Stimulated activated CD8-positive, alpha-beta memory T cell treated with anti-CD3 and anti-CD28 coated beads, Interleukin-12 subunit alpha, Interleukin-12 subunit beta, amount 100 ng/mL, for 4 hours (primary cell): ENCODE measurements at places on chromosomes 13 and 19.

DNA sequence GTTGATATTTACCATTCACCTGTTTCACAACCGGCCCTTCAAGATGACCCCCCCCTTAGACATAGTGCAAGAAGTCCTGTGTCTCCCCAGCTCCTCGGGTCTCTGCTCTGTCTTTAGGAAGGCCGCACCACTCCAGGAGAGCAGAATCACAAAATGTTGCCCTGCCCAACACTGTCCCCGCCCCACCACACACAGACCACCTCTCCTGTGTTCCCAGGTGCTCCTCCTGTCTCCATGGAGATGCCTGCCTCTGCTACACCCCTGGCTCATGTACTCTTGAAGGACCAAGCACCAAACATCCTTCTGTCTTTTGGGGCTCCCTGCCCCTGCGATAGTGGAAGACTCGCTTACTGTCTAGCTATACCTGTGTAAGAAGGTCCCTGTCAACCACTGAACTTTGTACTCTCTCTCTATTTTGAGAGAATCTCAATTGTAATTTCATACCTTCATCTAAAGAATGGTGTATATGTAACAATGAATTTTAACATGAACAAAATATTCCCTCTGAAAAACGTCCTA lies 9.6 kb upstream of the TNFRSF19 start:
- no peak for DNase-seq

- DNase-seq, result no peak
Measured at GRCh38 chr19:491146-491741, 5.0 kb upstream of the MADCAM1 start.

DNA sequence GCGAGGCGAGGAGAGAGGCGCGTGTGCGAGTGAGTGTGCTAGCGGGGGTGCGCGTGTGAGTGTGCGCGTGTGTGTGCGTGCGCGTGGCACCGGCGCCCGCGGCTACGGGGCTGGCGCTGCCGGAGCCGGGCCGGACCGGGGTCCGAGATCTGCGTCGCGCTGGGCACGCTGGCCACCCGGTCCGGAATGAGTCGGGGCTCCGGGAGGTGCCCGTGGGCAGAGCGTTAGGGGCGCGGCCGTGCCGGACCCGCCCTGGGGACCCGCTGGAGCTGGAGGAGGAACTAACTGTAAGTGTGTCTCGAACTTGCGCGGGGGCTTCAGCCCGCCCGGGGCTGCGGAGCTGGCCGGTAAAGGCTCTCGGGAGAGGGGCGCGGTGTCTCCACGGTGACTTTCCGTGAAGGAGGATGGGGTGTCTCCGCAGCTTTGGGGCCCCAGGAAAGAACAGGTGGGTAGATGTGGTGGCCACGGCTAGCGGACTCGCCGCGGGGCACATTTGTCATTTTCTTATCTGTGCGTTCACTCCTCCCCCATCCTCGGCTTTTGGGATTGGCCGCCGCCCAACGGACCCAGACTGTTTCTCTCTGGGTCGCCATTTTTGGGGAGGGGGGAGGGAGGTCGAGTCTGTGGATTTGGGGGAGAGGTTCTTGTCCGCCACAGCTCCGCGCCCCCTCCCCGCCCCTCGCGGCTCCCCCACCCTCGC lies 10.1 kb upstream of the SOX1 start:
- DNase-seq, result no peak

DNA sequence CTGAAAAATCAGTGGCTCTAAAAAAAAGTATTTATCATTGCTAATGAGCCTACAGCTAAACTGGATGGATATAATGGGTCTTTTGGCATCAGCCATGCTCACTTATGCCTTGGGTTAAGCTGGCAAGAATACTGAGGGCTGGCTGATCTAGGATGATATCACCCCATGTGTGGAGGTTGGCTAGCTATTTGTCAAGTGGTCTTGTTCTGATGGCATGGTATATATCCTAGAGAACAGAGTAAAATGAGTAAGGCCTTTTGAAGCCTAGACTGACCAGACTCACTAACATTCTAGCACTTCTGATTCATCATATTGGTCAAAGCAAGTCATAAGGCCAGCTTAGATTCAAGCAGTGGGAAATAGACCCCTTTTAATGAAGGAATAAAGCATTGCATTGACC lies 383.0 kb downstream of the SLITRK1 start:
- no peak for DNase-seq

- no peak for DNase-seq
Measured at GRCh38 chr19:40144947-40145748, 46.1 kb upstream of the MAP3K10 start.

DNA sequence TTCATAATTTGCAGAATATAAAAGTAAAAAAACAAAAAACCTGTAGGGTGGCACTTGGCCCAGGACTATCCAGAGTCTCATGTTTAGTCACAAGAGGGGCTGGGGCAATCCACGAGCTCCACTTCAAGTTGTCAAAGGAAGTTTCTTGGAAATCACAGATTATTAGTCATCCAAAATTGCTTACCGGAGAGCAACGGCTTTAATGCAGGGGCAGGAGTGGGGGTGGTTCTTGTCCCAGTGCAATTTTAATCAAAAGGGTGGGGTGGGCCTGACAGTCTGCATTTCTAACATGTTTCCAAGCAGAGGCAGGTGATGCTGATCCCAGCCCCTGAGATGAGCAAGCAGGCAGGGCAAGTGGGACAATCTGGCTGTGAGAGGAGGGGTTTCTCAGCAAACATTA lies 233.9 kb downstream of the ABCC4 start:
- no peak for DNase-seq

DNA sequence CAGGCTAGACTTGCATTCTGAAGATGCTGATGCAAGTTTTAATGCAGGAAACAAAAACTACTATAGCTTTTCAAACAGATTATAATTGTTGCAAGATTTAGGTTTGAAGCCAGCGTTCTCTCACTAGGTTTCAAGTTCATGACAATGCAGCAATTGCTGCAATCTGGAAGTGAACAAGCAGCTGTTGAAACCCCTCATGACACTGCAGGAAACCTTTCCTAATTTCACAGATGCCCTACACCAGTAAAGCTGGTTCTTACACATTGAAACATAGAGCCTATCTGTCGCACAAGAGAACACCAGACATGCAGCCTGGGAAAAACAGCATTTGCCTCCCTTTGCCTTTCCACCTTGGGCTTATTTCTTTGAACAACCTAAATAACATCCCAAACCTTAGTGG lies 1737.2 kb upstream of the MIR17HG start:
- DNase-seq, result no peak

DNA sequence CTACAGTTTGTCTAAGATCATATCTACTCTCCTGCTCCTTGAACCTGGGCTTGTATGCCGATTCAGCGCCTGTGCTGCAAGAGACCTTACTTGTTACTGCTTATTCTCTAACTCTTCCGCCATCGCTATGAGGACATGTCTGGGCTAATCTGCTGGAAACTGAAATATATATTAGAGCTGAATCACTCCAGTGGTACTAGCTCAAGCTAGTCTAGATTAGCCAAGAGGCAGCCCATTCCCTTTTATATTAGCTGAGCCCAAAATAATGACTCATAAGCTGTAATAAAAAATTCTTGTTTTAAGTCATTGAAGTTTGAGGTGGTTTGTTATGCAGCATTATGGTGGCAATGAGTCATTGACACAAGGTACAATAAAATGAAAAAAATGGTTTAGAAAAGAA lies 52.8 kb downstream of the SLC6A16 start:
- no peak for DNase-seq

DNA sequence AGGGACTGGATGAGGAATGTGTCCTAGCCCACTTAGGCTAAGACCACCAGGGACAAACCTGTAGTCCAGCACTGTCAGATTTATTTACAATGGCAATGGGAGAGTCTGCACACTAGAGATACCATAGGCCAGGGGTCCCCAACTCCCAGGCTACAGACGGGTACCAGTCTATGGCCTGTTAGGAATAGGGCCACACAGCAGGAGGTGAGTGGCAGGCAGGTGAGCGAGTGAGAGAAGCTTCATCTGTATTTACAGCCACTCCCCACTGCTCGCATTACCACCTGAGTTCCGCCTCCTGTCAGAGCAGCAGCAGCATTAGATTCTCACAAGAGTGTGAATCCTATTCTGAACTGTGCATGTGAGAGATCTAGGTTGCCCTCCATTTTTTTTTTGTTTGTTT lies 2.4 kb downstream of the THAP8 start:
- no peak for DNase-seq

GRCh38 chr13:58767566-58767965 lies 1136.0 kb downstream of the PCDH17 start:
- DNase-seq, result no peak

DNA sequence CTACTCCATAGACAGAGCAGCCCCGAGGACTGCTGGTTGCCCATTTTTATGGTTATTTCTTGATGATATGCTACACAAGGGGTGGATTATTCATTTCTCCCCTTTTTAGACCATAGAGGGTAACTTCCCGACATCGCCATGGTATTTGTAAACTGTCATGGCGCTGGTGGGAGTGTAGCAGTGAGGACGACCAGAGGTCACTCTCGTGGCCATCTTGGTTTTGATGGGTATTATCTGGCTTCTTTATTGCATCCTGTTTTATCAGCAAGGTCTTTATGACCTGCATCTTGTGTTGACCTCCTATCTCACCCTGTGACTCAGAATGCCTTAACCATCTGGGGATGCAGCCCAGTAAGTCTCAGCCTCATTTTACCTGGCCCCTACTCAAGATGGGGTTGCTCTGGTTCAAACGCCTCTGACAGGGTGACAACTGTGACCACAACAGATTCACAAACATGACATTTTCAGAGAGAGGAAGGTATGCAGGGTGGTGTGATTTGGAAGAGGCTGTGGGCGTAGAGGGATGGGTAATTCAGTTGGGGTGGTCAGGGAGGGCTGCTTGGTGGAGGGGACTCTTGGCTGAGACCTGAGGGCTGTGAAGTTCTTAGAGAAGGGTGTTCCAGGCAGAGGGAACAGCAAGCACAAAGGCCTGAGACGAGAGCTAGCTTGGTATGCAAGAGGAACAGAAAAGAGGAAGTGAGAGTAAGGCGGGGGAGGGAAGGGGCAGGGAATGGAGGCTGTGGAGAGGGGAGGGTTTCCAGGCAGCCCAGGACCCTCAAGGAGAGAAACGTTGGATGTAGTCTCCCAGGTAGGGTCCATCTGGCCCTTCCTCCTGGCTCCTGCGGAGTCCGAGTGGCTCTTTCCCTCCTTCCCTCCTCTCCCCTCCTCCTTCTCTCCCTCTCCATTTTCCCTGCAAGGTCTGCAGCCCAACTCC lies 23.5 kb downstream of the FAM187B start:
- DNase-seq, result no peak

DNA sequence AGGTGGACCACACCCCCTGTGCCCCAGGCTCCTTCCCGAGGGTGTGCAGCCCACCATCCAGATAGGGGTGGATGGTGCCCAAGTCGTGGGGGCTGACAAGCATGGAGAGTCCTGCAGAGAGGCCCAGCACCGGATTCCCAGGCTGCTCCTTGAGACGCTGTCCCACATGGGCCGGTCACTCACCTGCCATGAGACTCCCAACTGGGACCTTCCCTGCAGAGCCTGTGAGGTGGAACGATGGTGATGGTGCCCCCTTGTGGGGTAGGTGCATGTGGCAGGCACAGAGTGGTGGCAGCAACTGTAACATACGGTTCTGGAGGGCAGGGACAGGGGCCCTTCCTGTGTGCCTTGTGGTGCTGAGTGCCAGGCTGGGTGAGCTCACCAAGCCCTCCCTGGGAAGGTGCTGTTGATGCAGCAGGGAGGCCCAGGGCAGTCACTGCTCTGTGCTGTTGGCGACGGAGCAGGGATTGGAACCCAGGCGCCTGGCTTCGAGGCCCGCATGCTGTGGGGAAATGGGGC lies 33.1 kb downstream of the PPP1R37 start:
- DNase-seq, result peak; percentile 40

DNA sequence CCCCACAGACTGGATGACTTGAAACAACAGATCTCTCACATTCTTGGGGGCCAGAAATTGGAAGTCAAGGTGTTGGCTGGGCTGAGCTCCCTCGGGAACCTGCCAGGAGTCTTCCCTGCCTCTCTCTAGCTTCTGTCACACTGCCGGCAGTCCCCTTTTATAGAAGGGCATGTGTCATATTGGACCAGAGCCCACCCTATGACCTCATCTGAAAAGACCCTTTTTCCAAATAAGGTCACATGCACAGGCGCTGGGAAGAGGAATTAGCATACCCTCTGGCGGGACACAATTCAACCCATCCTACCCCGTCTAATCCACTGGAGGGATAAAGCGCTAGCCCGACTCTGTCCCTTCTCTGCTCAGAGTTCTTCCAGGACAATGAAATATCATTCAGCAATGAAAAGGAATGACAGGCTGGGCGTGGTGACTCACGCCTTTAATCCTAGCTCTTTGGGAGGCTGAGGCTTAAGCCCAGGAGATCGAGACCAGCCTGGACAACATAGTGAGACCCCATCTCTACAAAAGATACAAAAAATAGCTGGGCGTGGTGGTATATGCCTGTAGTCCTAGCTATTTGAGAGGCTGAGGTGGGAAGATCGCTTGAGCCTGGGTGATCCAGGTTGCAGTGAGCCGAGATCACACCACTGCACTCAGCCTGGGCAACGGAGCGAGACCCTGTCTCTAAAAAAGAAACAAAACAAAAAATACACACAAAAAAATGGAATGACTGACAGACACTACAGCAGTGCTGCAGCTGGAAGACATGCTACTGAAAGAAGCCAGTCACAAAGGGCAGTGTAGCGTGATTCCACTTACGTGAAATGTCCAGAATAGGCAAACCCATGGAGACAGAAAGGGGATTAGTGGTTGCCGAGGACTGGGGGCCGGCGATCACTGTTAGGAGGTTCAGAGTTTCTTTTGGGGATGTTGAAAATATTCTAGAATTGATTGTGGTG lies 28.5 kb downstream of the MEIS3 start:
- no peak for DNase-seq

DNA sequence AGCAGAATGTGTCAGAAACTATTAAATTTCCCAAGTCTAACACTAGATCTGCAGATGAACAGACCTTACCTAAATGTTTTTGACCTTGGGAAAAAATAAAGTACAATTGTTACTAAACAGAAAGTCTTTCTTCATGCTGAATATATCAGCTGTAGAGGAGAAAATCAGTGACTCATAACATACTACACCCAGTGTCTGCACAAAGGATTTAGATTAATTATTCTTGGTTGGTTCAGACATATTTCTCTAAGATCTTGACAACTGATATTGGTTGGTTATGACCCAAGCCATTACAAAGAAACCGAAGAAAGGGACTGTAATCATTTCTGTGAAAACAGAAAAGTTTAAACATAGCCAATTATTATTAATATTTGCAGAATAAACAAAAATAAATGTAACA lies 225.1 kb downstream of the HS6ST3 start:
- no peak for DNase-seq

DNA sequence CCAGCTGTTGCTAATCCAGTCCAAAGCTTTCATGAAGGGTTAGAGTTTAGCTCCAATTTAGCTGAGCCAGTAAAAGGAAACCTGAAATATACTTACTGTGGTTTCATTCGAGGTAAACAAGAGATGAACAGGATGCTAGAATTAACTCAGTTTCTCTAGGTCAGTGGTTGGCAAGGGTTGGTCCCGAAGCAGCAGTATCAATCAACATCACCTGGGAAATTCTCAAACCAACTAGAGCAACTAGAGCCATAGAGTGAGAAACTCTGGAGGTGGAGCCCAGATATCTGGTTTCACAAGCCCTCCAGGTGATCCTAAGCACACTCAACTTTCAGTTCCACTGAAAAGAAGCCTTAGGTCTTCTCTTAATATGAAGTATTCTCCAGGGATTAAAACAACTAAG lies 376.7 kb downstream of the OXGR1 start:
- DNase-seq, result no peak

GRCh38 chr13:113351514-113352026 lies 12.4 kb downstream of the GRTP1 start:
- DNase-seq, result no peak
